Endodermal cell (in vitro differentiated cells): ENCODE measurements at places on chromosomes 12 and 14.
A peak's percentile ranks its signal among the peaks of the same experiment; 100 is the strongest.

GRCh38 chr12:126493366-126494108 is 1428.3 kb downstream of the AACS start:
- DNase-seq, result no peak

DNA sequence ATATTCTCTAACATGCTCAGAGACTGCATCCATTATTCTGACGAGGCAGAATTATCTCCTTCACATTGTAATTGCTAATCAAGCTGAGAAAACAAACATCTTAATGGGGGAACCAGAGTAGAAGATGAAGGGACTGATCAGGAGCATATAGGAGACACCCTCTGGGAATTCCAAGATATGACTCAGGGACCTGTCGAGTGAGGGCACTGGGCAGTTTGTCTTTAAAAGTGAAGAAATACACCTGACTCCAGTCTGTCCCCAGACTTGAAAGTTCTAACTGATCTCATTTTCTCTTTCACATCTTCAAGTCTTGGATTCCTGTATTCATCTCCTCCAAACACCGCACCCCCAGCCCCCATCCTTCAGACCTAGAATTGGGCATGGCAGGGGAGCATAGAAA is 226.9 kb upstream of the PLXNC1 start:
- no peak for DNase-seq

- DNase-seq, result no peak
These were observed 24.9 kb upstream of the TXNRD1 start for GRCh38 chr12:104190641-104191176.

DNA sequence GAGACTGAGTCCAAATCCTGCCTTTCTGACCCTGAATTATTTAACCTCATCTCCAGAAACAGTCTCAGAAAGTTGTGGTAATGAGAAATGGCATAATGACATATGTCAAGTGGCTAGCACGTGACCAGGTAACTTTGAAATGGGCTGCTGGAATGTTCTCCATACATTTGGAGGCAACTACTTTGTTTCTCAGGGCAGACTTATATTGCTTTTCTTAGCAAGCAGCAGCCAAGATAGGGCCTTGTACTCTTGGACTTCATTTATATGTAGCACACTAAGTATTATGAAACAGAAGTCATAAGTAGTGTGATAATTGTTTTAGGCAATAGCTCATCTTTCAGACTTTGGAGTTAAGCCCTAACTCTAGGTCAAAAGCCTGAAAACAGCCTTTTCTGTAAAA is 494.7 kb downstream of the NPAS3 start:
- no peak for DNase-seq

GRCh38 chr14:71245659-71246361 is 338.6 kb downstream of the PCNX1 start:
- no peak for DNase-seq

GRCh38 chr12:29750131-29750927 is 33.4 kb downstream of the TMTC1 start:
- DNase-seq, result no peak

DNA sequence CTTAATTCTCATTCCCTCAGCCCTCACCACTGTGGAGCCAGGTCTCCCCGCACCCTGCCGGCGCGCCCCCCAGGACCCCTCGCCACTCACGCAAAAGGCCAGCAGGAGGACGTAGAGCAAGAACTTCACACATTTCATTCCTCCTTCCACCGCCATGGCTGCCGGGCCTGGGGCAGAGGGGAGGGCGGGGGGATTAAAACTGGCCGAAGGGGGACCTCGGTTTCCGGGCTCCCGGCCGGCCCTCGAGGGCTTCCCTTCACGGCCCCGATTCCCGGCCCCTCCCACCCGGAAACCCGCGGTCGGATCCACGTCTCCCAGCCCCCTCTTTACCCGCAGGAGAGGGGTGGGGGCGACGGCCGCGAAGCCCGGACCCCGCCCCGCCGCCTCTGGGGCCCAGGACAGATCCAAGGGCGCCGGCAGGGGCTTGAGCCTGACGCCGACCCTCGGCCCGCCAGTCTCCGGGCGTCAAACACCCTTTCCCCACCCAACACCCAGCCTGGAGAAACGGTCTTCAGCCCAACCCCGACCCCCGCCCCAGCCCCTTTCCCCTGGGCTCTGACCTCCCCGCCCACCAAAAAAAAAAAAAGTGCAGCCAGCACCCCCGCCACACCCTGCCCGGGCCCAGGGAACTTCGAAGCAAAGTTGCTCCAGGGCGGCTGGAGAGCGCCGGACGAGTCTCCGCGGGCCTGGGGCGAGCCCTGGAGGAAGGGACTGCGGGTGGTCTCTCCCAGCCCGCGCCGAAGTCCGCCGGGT is 447 bp downstream of the CD63 start:
- DNase-seq, result peak; percentile 83

DNA sequence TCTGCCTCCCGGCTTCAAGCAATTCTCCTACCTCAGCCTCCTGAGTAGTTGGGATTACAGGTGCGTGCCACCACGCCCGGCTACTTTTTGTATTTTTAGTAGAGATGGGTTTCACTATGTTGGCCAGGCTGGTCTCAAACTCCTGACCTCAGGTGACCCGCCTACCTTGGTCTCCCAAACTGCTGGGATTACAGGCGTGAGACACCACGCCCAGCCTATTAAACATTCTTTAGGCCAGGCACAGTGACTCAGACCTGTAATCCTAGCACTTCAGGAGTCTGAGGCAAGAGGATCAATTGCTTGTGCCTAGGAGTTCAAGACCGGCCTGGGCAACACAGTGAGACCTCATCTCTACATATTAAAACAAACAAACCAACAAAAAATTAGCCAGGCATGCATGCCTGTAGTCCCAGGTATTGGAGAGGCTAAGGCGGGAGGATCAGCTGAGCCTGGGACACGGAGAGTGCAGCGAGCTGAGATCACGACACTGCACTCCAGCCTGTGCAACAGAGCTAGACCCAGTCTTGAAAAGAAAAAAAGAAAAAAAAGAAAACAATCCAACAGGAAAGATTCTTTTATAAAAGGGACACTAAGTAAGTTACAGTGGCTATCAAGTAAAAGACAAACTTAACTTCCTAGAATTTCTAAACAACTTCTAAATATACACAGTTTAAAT is 70.2 kb downstream of the HECTD1 start:
- DNase-seq, result no peak

DNA sequence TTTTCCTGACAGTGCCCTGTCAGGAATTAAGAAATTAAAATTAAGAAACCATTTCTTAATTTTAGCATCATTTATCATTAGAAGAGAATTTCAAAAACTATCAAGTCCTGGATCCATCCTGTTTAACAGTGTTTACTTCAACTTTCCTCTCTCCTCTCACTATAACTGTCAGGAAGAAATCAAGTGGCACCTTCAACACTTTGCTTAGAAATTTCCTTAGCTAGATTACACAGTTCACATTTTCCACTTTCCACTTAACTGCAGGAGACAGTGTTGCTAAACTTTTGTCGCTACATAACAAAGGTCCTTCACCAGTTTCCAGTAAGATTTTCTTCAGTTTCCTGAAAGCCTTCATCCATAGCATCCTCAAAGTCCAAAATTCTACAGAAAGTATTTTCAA is 21.9 kb upstream of the OR10P1 start:
- no peak for DNase-seq

- DNase-seq, result no peak
These were observed 995.2 kb upstream of the TMEM132C start for GRCh38 chr12:127271776-127272175.
